ENCODE measurements at places on chromosomes 4 and X. TPM values are rescaled to one million over a fixed set of nuclear protein-coding genes. Genes with fewer than 3 reads are reported as not detected.
A peak's percentile ranks its signal among the peaks of the same experiment; 100 is the strongest.

FGFBP1 gene
- not detected for total RNA-seq

GATA1 gene
- not detected for total RNA-seq

ERCC6L gene
- 1.3 TPM for total RNA-seq

CCDC160 gene
- not detected for total RNA-seq

CDS1 gene
- under 0.01 TPM for total RNA-seq

TSPAN5 gene
- total RNA-seq: 71.4 TPM

SLC16A2 gene
- 1.0 TPM for total RNA-seq

TNIP3 gene
- under 0.01 TPM for total RNA-seq

- no peak for DNase-seq
Measured at GRCh38 chr4:5040856-5041620, 10.2 kb upstream of the STK32B start.

GRCh38 chr4:8047837-8048678 lies 108.4 kb upstream of the AFAP1 start:
- DNase-seq: no peak

DNA sequence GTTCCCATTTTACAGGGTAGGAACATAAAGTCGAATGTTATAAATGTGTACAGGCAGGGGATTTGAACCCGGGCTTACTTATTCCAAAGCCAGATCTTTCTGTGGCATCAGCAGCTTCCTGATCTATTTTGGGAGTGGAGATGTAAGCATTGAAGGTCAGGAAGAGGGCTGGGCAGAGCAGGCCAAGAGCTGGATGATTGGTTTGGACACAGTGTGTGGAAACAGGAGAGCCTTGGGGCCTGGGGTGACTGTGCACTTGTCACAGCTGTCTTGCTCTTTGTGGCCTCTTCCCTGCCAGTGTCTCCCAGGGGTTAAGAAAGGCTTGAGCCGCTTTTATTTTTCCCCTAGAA lies 127.9 kb upstream of the ENPP6 start:
- DNase-seq: peak; percentile 27

GRCh38 chr4:40395908-40396793 lies 61.0 kb downstream of the CHRNA9 start:
- DNase-seq: no peak

GRCh38 chr4:153207567-153207966 lies 3.3 kb downstream of the TRIM2 start:
- peak; percentile 54 for DNase-seq

DNA sequence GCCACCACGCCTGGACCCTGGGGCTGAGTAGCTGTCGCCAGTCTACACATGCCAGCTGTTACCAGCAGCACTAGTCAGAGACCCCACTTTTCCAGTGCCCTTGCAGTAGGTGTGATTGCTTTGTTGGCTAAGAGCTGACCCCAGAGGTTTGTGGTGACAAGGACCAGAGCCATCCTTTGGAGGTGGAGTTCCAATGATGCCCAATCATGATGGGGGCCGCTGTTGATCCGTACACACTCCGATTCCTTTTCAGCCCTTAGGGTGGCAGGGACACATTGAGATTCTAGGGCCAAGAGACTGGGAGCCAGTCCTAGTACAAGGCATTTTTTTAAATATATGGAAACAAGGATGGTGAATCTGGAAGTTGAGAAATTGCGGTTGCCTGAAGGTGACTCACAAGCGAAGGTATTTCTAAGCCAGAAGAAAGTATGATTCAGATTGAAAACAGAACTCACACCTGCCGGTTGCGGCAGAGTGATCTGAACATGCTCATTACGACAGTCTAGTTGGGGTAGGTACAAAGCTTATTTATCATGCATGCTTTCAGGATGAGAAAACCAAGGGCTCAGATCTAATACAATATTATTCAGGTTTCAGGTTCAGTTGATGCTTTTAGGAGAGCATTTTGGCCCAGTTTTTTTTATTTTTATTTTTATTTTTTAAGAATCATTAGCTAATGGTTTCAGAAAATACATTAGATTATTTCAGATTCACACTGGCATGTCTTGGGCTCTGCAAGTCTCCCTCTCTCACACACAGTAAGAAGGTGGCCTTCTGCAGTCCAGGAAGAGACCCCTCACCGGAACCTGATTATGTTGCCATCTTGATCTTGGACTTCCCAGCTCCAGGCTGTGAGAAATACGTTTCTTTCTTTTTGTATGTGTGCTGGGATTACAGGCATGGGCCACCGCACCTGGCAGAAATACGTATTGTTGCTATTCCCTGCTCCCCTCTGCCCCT lies 43.4 kb downstream of the SHROOM2 start:
- no peak for DNase-seq

DNA sequence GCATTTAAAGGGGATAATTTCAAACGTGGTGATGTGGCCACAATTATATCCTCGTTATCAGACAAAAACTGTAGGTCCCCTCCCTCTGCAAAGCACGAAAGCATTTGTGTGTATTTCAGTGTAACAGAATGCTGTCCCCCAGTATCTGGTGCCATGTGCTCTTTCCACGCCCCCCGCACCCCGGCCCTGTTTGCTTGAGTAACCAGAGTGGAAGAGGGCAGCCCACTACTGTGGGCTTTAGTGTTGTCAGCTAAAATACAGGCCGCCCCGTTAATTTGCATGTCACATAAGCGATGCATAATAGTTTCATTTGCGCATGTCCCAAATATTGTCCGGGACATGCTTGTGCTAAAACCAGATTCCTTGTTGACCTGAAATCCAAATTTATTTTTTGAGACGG lies 110.1 kb downstream of the PHKA2 start:
- no peak for DNase-seq

All from dermis microvascular lymphatic vessel endothelial cell (primary cell).